ENCODE measurements at places on chromosomes 5 and 9. TPM values are rescaled to one million over a fixed set of nuclear protein-coding genes. Genes with fewer than 3 reads are reported as not detected.

DNA sequence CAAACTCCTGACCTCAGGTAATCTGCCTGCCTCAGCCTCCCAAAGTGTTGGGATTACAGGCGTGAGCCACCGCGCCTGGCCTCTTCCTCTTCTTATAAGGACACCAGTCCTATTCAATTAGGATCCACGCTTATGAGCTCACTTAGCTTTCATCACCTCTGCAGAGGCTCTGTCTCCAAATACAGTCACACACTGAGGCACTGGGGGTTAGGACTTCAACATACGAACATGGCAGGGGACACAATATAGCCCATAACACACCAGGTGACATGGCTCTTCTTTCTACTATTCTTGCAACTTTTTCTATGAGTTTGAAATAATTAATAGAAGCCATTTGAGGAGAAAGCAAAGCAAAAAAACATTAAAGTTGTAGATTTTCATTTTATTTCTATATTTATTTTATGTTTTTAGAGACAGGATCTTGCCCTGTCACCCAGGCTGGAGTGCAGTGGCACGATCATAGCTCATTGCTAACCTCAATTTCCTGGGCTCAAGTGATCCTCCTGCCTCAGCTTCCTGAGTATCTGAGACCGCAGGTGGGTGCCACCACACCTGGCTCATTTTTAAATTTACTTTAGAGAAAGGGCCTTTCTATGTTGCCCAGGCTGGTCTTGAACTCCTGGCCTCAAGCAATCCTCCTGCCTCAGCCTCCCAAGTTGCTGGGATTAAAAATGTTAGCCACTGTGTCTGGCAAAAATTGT is 6.0 kb upstream of the PRRT1B start:
- no peak for DNase-seq

The CENPK gene
- total RNA-seq, result not detected

DNA sequence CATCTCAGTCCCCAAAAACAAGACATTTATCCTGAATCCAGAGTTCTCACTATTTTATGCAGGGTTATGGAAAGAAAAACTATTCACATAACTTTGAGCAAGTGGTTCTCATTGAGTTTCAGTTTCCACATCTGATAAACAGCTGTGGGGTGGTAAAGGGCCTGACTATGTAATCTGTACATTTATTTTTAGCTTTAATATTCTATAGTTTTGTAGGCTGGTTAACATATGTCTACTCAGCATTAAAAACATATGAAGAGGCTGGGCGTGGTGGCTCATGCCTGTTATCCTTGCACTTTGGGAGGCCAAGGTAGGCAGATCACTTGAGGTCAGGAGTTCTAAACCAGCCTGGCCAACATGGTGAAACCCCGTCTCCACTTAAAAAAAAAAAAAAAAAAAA is 301.5 kb upstream of the CCNG1 start:
- no peak for DNase-seq

The ELAVL2 gene
- total RNA-seq, result not detected

- DNase-seq, result no peak
Measured at GRCh38 chr5:76180814-76181805, 97.9 kb downstream of the SV2C start.

Measured in gastrocnemius medialis (tissue), 4 donors.